ENCODE measurements at places on chromosomes 16 and 17.

- DNase-seq, result no peak
Observed at GRCh38 chr17:10198509-10199249, at the start of gene GAS7. GAS7 (minus strand) TSS chr17:10198606.

- no peak for DNase-seq
Observed at GRCh38 chr16:27108051-27108770, 41.5 kb downstream of the C16orf82 start.

- DNase-seq, result no peak
Observed at GRCh38 chr17:68957944-68958343, 2.8 kb upstream of the ABCA8 start.

- no peak for DNase-seq
Observed at GRCh38 chr17:9350080-9350479, 225.5 kb downstream of the STX8 start.

- no peak for DNase-seq
Observed at GRCh38 chr17:79135628-79136405, 61.2 kb downstream of the ENGASE start.

DNA sequence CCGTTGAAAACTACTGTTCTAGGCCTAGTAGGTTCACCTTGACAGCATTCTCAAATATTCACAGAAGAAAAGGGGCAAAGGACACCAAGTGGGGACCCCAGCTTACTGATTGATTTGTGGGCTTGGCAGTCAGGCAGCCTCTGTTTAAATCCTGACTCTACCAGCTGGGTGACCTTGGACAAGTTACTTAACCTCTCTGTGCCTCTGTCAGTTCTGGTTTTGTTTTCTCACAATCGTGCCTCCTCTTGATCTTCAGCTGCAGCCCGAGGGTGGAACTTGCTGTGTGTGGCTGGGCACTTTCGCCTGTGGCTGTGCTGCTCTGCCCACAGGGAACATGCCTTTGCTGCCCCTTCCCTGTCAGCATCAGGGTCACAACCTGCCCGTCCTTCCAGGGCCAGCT lies 17.8 kb downstream of the RAP1GAP2 start:
- DNase-seq, result no peak

DNA sequence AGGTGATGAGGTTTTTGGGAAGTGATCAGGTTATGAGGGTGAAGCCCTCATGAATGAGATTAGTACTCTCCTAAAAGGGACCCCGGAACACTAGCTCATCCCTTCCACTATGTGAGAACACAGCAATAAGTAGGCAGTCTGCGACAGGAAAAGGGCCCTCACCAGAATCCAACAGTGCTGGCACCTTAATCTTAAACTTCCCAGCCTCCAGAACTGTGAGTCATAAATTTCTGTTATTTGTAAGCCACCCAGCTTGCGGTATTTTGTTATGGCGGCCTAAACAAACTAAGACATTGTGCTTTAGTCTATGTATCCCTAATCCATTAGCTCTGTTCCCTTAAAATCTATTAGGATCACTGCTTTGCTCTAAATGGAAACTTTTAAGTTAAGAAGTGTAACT lies 8.5 kb downstream of the SLFN12 start:
- DNase-seq, result no peak

DNA sequence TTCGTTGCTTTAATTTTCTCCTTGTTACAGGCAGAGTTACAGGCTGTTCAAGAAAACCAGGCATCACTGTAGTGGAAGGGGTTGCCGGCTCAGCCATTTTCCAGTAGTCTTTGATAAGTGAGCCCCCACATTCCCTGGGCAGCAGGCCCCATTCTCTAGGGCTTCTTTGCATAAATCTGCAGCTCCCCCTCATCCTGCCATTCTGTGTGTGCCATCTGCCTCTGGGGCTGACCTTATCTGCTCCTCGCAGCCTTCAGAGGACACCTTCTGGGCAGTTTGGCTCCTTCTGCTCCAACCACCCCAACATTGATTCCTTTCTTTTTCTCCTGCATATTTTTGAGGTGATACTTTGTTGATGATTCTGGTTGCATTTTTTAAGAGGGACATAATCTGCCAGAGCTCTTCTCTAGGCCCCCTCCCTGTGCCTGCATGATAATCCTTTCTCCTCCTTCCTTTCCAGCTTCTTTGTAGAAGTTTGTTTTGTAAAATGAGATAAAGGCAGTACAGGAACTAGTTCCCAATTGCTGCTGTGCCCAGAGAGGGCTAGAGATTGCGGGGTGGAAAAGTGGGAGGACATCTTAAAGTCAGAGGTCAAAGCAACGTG lies 17.1 kb downstream of the RND2 start:
- peak; percentile 66 for DNase-seq

DNA sequence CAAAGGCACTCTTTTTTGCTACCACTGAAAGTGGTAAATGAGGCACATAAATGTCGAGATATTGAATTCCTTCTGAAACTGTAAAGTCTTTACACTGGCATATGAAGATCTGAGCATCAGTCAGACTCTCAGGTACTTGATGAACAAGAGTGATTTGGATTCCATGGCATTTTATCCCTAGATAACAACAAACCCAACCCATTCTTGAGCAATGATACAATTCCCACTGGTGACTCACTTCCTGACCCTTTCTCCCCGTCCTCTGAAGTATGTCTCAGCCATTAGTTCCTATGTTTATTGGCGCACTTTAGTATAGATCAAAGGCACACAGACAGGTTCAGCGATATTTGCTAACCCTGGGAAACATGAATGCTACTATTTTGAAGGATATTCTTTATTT lies 147.0 kb upstream of the RBFOX1 start:
- DNase-seq, result no peak

- no peak for DNase-seq
Observed at GRCh38 chr16:86317813-86318650, 192.3 kb upstream of the FOXF1 start.

DNA sequence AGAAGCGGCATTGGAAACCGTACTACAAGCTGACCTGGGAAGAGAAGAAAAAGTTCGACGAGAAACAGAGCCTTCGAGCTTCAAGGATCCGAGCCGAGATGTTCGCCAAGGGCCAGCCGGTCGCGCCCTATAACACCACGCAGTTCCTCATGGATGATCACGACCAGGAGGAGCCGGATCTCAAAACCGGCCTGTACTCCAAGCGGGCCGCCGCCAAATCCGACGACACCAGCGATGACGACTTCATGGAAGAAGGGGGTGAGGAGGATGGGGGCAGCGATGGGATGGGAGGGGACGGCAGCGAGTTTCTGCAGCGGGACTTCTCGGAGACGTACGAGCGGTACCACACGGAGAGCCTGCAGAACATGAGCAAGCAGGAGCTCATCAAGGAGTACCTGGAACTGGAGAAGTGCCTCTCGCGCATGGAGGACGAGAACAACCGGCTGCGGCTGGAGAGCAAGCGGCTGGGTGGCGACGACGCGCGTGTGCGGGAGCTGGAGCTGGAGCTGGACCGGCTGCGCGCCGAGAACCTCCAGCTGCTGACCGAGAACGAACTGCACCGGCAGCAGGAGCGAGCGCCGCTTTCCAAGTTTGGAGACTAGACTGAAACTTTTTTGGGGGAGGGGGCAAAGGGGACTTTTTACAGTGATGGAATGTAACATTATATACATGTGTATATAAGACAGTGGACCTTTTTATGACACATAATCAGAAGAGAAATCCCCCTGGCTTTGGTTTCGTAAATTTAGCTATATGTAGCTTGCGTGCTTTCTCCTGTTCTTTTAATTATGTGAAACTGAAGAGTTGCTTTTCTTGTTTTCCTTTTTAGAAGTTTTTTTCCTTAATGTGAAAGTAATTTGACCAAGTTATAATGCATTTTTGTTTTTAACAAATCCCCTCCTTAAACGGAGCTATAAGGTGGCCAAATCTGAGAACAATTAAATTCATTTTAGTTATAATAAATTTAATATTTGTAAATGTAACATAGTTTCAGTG lies 1.7 kb downstream of the HEXIM1 start:
- DNase-seq, result peak; percentile 42

DNA sequence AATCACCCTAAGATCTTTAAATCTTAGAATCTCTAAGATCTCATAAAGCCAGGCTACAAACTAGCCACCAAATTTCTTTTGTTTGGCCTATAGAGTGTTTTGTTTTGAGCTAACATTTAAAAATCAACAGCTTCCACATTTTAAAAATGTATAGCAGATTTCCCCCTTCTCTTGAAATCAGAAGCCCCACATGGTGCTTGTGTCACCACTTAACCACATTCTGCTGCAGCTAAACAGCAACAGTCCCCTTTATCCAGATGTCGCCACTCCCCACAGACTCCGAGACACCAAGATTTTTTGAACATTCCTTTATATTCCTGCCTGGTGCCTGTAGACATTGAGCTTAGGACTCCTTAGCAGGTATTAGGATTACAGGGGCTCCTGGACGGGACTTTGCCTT lies 16.0 kb downstream of the GUCY2D start:
- DNase-seq, result no peak

DNA sequence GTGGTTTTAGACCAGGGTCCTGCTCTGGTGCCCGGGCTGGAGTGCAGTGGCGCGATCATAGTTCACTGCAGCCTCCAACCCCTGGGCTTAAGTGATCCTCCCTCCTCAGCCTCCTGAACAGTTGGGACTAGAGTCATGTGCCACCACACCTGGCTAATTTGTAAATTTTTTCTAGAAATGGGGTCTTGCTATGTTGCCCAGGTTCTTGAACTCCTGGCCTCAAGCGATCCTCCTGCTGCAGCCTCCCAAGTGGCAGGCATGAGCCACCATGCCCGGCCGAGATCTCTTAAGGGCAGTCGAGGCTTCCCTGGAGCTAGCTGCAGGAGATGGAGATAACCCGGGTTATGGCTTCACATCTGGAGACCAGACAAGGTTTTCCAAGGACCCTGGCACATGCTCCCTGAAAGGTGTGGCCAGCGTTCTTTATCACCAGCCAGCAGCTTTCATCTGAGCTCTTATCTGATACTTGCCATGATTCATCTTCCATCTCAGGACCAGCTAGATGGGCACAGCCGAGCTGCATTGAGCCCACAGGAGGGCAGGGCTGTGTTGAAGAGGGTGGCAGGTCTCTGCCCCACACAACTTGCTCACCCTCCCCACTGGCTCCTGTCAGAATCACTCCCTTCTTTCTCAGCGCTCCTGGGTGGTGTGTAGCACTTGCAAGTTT lies 28.6 kb downstream of the SCNN1B start:
- no peak for DNase-seq

- no peak for DNase-seq
Observed at GRCh38 chr16:86555704-86556075, 655 bp upstream of the MTHFSD start.

GRCh38 chr17:50594128-50594823 lies 33.8 kb downstream of the CACNA1G start:
- no peak for DNase-seq

GRCh38 chr16:2842340-2843000 lies 12.4 kb downstream of the ZG16B start:
- DNase-seq, result no peak

DNA sequence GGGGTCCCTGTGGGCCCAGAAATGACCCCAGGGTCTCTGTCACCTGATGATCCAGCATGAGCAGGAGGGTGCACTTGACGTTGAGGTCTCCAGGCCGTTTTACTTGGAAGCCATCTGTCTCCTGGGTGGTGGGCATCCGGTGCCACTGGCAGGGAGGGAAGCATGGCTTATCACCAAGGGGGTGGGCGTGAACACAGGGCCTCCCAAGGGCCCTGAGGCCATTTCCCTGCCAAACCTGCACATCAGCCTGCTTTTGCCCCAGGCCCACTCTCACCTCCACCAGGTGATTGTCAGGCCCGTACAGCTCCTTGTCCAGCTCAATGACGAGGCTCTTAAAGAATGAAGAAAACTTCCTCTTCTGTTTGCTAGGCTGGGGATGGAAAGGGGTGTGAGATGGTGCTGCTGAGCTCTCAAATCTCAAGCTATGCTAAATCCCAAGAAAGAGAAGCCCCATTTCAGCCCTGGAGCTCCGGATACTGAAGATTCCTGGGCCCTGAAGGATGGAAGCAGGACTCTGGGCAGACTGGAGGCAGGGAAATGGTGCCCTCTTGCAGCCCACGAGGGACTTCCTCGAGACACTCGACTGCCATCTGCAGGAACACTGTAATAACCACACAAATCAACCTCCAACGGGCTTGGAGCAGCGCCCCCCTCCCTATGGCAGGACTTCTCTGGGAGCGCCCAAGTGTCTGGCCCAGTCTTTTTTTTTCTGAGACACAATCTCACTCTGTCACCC lies 7.1 kb upstream of the FTSJ3 start:
- peak; percentile 81 for DNase-seq

GRCh38 chr17:76826330-76827068 lies 41.7 kb upstream of the MGAT5B start:
- DNase-seq, result no peak

- no peak for DNase-seq
Observed at GRCh38 chr16:85975451-85975981, 76.6 kb downstream of the IRF8 start.

- no peak for DNase-seq
Observed at GRCh38 chr16:85712801-85713200, 24.0 kb upstream of the GINS2 start.

DNA sequence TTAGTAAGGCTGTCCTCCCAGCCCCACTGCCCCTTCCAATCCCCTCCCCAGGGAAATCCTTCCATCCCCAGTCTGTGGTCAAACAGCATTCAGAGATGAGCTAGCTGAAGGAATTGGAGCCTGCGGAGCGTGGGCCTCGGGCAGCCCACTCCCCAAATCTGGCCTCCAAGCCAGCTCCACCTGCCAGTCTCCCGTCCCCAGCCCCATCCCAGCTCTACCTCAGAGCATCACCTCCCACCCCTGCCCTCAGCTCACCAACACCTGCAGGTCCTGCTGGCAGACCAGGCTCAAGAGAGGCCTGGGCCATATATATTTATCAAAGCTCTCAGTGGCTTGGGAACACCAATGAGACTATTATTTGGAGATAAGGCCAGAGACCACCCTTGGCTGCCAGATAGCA lies 5.2 kb upstream of the SPPL2C start:
- DNase-seq, result no peak
